ENCODE measurements at places on chromosomes 11 and 22.

DNA sequence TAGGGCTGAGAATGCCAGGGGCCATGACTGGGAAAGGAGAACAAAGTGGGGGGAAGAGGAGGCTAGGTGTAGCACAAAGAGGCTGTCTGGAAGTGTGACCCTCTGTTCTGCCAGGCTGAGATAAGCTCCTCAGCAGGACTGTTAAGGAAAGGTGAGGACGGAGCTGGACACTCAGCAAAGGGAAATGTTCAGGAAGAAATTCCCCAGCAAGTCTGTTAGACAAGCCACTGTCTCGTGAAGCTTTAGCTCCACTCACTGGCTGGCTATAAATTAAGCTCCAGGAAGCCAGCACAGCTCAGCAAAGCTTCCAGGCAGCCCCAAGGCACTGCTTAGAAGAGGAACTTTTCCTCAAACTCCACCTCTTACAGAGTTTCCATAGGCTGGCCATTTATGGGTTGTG, 181.2 kb upstream of the API5 start:
- DNase-seq: no peak

- no peak for DNase-seq
Measured at GRCh38 chr11:100536979-100537378, 150.1 kb upstream of the ARHGAP42 start.

DNA sequence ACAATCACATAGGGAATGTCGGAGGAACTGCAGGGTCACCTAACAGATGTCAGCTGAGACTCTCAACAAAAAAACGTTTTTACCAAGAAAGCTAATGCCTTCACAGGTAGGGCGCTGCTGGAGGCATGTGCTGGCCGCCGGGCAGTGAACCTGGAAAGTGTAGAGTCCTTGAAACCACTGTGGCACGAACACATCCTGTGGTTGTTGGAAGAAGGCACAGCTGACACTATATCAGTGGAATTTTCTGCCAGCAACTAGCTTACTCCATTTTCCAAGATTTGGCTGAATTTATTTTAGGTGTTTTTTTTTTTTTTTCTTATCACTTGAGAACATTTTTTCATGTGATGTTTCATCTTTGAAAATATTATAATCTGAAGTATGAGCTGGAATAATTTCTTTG, 14.2 kb downstream of the TRMU start:
- no peak for DNase-seq

DNA sequence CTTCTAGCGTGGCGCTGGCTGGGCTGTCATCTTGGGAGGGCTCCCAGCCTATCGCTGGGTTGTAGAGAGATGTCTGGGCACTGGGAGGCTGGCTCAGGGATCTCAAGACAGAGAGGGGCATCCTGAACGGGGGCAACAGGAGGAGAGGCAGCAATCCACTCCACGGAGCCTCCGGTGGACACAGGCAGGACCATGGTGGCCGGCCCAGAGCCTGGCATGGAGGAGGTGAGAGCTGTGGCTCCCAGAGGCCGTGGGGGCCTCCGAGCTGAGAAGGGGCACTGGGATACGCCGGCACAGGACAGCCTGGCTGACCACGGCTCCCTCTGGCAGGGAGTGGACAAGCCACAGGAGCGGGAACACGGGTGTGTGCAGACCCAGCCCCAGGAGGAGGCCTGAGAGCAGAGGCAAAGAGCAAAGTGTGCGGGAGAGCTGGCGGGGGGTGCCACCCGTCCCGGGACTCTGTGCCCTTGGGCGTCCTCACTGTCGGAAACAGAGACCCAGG, 9.1 kb downstream of the MRGPRF start:
- no peak for DNase-seq

DNA sequence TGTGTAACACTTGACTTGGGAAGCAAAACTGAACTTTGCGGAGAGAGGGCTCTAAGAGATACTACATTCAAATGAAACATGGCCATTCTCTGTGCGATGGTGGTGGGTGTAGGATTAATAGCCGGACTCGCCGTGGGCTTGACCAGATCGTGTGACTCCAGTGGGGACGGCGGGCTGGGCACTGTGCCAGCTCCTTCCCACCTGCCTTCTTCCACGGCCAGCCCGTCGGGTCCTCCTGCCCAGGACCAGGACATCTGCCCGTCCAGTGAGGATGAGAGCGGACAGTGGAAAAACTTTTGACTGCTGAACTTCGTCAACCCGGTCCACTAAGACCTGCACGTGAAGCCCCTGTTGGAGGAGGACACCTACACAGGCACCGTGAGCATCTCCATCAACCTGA, 137.4 kb downstream of the OR4C45 start:
- no peak for DNase-seq
